ENCODE measurements at places on chromosomes 7 and 10.

- DNase-seq: no peak
These were observed 454.4 kb downstream of the HTR7 start for GRCh38 chr10:90403211-90404000.

DNA sequence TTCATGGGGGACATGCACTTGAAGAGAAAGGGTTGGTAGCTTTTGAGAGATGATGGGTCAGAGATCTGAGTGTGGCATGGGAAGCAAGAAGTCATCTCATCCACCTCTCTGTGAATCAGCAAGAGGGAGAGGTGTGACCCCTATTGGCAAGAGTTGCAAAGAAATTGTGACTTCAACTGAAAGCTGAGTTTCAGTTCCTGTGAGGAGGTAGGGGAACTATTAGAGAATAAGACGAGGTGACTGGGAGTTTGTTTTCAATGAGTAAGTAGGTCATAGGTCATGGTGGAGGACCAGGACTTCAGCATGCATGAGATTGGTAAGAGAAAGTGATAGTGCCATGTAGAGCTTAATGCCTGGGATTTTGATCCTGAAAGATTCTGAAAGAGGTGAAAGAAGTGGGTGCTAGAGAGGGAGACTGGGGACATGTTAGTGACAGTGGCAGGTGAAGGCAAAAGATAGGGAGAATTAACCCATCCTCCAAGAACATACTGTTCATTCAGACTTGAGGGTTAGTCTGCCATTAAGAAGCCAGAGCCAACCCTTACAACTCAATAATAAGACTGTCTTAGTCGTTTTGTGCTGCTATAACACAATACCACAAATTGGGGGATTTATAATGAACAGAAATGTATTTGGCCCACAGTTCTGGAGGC, 75.5 kb upstream of the CAPZA2 start:
- DNase-seq: no peak

DNA sequence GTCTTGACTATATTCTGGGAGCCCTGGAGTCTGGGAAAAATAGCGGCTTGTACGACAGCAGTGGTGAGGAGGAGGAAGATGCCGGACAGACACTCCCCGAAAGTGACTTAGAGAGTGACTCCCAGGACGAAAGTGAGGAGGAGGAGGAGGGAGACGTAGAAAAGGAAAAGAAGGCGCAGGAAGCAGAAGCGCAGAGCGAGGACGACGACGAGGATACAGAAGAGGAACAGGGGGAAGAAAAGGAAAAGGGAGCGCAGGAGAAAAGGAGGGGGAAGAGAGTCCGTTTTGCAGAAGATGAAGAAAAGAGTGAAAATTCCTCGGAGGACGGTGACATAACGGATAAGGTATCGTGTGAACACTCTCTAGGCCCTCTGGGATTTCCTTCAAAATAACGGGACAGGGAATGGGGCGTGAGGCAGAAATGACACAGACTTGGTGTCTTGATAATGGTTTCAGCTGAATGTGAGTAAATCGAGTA, 908 bp downstream of the NOM1 start:
- no peak for DNase-seq

GRCh38 chr7:128165927-128166420, 75.1 kb upstream of the LEP start:
- no peak for DNase-seq

DNA sequence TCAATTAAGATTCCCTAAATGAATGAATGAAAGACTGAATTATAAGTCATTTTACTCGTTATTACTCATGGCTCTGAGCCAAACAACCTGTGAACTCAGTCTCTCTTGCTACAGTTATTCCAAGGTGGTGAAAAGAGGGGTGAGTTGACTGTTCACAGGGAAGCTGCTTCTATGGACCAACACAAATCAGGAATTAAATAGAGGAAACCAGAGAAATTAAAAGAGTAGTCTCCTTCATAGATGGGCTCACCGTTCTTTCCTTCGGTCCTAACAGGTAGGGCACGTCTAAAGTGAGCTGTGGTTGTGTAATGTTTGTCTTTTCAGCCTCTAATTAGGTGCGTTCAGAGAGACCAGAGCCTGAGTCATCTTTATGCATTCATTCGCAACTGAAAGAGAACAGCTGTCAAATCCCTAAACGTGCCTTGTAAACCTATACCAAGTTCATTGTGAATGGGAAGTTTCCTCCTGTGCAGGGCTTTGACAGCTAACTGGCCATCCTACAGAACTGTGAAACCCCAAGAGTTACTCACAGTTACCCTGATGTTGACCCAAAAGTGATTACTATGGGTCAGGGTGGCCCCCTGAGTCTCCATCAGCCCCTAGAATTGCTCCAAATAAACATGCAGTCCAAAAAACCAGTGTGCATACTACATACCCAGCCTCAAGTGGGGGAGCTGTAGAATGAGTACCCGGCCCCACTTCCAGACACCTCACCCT, 18.2 kb upstream of the C10orf53 start:
- no peak for DNase-seq

DNA sequence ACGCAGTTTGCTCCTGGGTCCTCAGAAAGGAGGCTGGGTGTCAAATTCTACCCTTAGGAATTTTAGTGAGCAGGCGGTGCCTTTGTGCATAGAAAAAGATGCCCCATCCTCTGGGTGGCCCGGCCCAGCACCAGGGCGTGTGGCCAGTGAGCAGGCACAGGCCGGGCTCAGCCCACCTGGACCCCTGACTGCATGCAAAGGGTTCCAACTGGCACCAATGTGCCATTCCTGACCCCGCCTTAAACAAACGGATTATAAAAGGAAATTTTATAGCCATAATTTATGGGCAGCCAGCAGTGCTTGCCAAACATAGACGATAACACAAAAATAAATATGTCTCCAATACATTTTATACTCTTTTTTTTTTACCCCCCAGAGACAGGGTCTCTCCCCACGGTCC, 40.1 kb upstream of the GNA12 start:
- no peak for DNase-seq

DNA sequence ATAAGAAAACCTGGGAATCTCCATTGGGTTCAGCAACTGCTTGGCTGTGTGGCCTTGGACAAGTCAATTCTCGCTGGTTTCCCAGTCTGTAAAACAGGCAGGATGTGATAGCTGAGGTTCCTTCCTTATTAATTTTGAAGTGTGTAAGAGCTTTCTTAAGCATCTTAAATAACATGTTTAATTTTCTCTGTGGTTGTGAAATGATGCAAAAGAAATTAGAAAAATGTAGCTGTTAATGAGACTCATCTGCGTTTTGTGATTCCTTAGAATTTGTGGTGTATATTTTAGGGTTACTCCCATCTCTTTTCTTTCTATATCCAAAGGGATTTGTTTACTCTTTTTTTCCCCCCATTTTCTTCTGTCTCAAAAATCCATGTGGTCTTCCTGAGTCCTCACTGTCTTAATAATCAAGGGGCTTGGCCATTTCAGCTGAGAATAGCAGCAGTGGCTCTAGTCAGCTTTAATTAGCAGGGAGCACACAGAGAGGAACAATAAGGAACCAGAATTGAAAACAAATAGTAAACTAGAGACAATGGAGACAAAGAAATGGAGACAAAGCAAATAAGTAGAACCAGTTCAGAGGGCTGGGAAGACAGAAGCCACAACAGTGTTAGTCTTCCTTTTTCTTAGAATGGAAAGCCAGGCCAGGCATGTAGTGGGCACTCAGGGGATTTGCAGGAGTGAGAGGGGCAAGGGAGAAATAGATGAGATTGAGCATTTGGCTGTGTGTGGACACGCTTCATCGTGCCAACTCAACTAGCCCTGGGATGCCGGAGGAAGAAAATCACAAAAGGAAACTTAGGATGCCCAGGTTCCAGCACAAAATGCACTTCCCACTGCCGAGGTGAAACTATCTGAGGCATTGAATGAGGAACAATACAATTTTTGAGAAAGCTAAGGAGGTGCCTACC, 93.9 kb downstream of the CHN2 start:
- no peak for DNase-seq
